Brain (organoid and tissue), 16 donors: ENCODE measurements at places on chromosomes 6 and 20.
A peak's percentile ranks its signal among the peaks of the same experiment; 100 is the strongest.

GRCh38 chr6:143299253-143300166, 151.0 kb downstream of the ADAT2 start:
- DNase-seq, result no peak

DNA sequence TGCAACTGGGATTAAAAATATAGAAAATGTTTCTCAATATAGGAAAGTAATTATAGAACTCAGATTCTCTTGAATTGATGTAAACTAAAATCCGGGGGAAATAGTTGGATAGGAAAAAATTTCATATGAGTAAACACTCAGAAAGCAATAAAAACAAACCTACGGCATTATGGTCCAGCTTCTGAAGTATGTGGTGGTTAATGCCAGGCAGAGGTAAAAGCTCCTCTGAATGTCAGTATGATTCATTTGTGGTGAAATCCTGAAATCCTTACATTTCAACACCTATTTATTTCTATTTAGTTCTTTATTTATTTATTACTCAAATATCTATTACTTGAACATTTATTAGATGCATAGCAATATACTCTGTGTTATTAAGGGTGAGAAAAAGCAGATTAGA, 145.1 kb downstream of the RIMS1 start:
- no peak for DNase-seq

DNA sequence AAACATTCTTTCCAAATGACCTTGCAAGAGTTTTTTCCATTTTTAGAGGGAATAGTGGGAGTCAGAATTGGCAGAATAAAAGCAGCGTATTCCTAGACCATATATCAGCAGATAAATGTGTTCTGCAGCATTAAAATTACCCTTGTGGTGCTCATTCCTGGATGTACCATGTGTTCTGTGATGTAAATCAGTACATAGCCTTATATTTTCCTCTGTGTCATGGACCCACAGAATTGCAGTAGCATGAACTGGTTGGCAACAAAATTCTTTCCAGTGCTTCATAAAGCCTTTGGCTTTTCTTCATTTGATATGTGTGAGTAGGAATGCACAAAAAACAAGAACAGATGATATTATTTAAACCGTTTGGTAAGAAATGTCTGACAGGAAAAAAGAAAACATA, 32.5 kb downstream of the ANKEF1 start:
- DNase-seq, result no peak

GRCh38 chr6:143774347-143774746, 68.8 kb upstream of the LTV1 start:
- no peak for DNase-seq

- DNase-seq, result no peak
Observed at GRCh38 chr6:170134031-170134470, 156.8 kb downstream of the DLL1 start.

DNA sequence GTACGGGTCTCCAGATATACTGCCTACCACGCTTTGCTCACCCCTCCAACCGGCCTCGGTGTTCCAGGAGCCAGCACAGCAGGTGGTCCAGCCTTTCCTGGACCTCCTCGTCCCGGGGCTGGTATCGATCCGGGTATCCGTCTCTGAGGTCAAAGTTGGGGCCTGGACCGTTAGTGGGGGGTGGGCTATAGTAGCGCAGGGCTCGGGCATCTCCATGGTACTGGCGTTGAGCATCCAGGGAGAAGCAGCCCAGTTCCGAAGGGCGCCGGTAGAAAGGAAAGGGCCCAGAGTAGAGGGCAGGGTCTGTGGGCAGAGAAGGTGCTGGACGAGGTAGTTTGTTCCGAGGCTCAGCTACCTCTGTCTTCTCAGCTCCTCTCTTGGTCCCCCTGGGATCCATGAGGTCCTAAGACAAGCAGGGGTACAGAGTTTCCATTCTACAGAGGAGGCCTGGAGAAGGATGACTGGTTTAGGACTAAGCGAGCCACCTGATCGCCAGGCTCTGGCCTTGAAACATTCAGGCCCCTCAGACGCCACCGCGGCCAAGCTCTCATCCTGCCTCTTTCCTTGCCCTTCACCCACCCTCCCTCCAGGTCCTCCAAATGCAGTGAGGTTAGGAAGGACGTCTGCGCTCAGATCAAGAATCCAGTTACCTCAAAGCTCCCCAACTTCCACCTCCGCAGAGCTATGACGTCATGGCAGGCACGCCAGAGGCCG, 502 bp downstream of the DXO start:
- DNase-seq, result no peak

DNA sequence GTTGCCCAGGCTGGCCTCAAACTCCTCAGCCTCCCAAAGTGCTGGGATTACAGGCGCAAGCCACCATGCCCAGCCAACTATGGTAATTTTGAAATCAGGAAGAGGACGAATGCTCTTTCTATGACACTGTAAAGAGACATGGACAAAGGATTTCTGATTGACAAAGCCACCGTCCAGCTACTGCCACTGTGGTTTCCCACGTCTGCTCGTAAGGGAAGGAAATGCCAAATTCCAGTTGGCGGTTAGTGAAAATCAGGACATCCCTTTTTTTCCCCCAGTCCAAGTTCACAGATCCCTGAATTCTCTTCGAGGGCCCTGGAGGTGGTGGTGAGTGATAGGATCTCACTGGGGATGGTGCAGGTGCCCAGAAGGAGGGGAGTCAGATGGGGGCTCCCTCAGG, 31.2 kb downstream of the SNAI1 start:
- DNase-seq, result no peak

DNA sequence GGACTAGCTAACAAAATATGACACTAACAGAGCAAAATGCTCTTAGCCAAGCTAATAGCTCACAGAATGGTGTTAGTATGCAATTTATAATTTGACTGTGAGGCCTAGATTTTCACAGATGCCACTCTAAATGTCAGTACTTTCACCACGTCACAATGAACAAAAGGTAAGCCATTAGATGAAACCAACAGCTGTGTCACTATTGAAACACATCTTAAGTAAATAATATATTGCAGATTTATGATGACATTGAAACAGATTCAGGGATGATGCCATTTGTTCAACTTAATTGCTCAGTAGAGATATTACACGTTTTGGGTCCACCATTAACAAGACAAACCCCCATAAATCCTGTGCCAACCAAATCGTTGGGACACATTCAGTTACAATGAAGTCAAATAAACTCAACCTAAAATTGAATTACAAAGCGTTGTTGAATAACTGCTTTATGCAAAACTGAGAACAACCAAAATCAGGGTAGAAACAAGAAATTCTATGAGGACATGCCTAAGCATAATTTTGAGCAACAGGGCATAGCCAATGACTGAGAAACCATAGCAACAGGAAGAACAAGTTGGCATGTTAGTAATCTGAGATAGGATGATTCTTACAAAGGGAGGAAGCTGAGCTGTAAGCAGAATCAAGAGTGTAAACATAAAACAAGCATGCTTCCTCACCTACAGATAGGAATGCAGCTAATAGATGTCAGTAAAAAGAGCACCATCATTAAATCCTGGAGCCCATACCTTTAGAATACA, 85.6 kb upstream of the KHDRBS2 start:
- DNase-seq, result peak; percentile 88

DNA sequence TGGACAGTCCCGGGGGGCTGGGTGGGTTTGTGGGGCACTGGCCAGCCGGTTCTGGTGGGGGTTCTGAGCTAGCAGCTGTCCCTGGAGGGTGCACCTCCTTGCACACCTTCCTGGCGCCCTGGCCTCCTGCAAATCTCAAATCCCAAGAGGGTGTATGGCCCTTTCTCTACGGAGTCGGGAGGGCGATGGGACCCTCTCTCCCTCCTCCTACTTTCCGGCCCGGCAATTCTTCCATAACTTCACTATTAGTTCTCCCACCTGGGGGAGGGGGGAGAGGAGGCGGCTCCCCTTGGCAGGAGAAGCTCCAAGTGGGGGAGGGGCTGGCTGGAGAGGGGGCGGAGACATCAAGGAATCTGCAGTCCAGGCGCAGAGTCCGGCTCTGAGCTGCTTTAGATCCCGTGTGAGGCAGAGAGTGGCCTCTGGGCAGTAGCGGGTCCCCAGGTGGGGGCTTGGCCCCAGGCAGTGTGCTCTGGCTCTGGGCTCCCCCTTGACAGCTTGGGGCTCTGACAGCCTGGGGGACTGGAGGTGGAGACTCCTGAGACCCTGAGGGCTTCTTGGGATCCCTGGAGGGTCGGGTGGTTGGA, 1.4 kb upstream of the LAMA5 start:
- DNase-seq, result peak; percentile 57

DNA sequence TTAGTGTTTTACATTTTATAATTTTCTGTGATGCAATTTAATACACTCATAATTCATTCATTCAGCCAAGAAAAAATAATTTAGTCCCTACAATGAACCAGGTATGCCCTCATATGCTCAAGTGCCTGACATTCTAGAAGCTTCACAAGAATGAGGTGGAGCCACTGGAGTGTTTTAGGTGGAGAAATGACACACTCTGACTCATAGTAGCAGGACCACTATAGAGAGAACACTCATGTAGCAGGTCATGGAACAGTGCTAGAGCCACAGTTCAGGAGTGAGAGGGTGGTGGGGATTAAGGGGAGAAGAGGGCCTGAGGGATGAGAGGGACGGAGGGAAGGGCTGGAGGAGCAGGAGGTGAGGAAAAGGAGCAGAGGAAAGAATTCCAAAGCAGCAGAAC, 1.4 kb upstream of the HLA-G start:
- no peak for DNase-seq

GRCh38 chr6:113315165-113315564, 542.0 kb upstream of the MARCKS start:
- DNase-seq, result no peak

DNA sequence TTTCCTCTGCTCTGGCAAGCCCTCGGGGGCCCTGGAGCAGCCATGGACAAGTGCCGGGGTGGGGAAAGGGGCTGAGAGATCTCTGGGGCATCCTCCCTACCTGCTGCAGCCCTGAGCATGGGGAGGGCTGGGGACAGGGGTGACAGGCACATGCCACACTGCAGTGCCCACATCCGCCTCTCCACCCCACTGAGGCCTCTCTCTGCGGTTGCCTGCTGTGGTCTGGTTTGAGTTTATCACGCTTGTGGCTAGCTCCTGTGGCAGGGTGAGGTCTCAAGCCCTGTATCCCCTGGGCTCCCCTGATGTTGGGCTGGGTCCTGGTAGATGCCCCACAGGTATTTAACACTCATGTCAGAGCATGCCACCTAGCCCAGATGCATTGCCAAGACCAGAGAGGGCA, 52.9 kb upstream of the MLN start:
- DNase-seq, result no peak

DNA sequence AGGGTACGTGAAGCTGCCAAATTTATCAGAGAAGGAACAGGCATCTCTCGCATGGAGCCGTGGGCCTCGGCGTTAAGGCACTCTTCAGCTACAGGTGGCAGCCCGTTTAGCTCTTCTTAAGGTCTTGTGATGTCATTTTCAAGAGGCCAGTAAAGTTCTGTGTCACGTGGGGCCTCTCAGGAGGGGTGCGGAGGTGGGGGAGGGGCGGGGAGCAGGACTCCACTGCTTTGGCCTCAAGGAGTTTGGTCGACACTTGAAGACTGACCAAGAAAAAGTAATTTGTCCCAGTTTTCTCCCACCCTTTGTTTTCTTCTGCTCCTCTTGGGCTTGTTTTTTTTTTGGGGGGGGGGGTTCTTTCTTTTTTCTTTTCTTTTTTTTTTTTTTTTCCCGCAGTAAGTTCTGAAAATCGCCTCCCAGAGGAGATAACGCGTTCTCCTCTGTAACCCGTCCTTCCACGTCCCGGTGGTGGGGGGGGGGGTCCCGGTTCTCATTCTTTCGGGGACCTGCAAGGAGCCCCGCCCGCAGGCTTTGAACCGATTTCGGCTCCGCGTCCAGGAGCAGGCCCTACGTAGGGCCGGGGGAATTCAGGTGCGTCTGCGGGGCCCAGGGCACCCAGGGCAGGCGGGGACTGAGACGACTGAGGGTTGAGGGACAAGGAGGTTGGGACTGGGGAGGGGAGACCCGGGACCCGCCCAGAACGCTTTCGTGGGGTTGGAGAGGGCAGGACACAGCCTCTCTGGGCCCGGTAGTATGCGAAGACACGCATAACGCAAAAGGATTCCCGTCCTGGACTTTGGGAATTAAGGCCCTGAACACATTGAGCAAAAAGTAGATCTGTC, 26.0 kb downstream of the GPX6 start:
- DNase-seq, result peak; percentile 20

DNA sequence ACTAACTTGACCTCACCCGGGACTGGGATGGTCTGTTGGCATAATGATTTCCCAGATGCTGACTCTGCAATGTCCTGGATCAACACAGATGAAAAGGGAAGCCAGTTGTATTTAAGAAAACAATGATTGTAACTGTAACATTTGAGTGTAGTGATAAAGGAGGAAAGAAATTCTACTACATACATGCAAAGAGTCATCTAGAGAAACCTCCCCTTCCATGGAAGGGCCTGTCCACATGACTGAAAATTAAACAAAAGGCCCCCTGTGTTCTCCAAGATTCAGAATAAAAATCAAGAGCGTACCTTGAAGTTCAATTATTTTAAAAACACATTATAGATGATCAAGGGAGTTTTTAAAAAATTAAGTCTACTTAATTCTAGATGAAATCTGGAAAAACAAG, 151.2 kb downstream of the FOXC1 start:
- DNase-seq, result no peak

DNA sequence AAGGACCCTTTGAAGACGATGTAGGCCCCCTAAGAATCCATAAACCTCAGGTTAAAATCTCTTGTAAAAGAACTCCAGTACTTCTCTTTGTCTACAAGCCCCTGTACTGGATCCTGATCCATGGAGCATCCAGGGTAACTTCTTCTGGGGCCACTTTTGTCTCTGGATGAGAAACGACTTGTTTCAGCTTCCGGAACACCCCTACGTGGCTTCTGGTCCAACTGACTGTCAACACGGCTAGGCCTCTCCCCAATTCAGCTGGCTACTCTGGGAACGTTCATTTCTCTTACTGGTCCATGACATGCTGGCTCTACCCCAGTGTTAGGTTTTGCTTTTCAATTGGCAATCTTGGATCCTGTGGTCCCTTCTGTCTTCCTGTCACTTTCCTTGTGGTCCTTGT, 198.0 kb downstream of the BACH2 start:
- peak; percentile 32 for DNase-seq

DNA sequence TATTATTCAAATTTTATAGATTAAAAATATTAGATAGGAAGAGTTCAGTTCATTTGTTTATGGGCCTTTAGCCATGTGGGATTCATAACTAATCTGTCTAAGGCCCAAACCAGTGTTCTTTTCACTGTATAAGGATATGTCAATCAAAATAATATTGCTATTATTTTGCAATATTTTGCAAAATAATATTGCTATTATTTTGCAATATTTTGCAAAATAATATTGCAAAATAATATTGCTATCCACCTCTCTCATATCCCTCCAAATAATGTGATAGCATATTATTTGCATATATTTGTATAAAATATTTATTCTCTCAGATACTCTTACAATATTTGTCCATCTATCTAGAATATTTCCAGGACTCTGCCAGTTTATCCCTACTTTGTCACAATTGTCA, 595.3 kb upstream of the PTCHD4 start:
- DNase-seq, result no peak

DNA sequence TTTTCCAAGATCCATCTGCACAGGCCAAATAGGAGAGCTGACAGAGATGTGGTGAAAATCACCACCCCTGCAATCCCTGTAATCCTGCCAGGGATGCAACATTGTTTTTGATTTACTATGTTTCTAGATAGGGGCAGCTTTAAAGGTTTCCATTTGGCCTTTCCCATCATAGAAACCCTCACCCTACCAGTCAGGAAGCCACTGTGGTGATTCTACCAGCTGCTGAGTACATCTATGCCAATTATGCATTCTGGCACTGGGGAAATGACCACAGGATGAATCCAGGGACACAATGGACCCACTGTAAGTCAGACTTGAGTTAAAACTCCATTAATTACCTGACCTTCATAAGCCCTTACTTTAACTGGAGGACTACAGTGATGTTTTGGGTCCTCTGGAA, 130.4 kb downstream of the TNFRSF21 start:
- no peak for DNase-seq
